ENCODE measurements at places on chromosomes 1 and 21. TPM values are rescaled to one million over a fixed set of nuclear protein-coding genes. Genes with fewer than 3 reads are reported as not detected.

- H3K4me1 ChIP-seq: no peaks in the 10 kb centered on the region
- H3K27me3 ChIP-seq: no peaks in the 10 kb centered on the region
- H3K4me3 ChIP-seq: no peak overlapping the region
These were observed 22.9 kb upstream of the VPS13D start for GRCh38 chr1:12206792-12207424.

GRCh38 chr1:98454666-98455065 is 206.9 kb upstream of the SNX7 start:
- no peaks in the 10 kb centered on the region for H3K36me3 ChIP-seq
- H3K4me3 ChIP-seq: no peak overlapping the region
- DNase-seq: no peak

- H3K27me3 ChIP-seq: no peaks in the 10 kb centered on the region
- H3K27ac ChIP-seq: no peak overlapping the region
- no peak for DNase-seq
- no peaks in the 10 kb centered on the region for H3K4me1 ChIP-seq
- H3K4me3 ChIP-seq: no peak overlapping the region
These were observed 125.3 kb downstream of the SIPA1L2 start for GRCh38 chr1:232504651-232505050.

- no peak overlapping the region for H3K4me3 ChIP-seq
- H3K4me1 ChIP-seq: no peaks in the 10 kb centered on the region
- H3K27me3 ChIP-seq: no peaks in the 10 kb centered on the region
- H3K27ac ChIP-seq: no peak overlapping the region
These were observed 85.9 kb downstream of the CENPF start for GRCh38 chr1:214688891-214689290.

GRCh38 chr1:204854286-204854685 is 16.4 kb upstream of the NFASC start:
- H3K27me3 ChIP-seq: no peaks in the 10 kb centered on the region
- H3K36me3 ChIP-seq: no peaks in the 10 kb centered on the region
- H3K4me1 ChIP-seq: no peaks in the 10 kb centered on the region
- no peak for DNase-seq

DNA sequence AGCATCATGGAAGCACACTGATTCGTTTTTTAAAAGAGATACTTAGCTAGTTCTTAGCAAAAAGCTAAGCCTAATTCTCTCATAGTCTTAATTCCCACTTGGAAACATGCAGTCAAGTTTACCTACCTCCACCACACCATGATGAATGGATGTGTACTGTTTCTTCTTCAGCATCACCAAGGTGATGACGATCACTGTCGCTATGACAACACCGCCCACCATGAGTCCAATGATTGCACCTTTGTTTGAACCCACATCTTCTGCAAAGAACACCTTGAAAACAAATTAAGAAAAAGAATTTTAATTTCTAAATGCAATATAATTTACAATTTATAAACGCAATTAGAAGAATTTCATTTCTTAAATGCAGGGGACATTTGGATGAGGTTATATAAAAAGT is 156.8 kb downstream of the GABPA start:
- no peak for DNase-seq
- no peak overlapping the region for H3K4me3 ChIP-seq
- no peaks in the 10 kb centered on the region for H3K36me3 ChIP-seq

DNA sequence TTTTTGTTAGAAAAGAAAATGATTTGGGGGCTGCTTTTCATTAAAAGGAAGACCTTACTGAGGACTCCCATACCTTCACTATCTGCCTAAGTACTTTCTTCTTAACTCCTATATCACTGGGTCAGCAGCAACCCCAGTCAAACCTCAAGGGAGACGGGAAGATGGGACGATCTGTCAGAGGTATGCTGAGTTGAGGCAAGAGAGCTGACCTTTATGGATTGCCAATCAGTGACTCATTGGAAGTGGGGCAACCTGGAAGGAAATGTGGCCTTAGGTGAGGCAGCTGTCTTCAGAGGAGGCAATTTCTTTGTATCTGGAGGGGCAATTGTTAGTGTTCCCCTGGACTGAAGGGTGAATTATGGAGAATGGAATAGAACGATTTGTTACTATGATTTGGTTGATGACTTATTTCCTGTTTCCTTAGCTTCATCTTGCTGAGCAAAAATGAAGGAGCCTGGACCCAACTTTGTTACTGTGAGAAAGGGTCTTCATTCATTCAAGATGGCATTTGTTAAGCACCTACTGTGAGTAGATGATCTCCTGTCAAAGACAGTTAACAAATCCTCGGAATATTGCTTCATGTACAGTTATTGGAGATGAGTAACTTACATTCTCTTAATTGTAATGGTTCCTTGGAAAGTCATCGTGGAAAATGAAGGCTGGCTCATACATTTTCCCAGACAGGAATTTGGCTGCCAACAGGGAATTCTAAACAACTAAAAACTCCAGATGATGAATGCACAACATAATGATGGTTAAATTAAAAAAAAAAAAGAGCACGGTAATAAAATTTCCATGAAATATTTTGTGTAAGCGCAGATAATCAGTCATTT is 134.7 kb upstream of the KCNJ15 start:
- H3K4me1 ChIP-seq: no peaks in the 10 kb centered on the region
- no peak overlapping the region for H3K27ac ChIP-seq
- no peaks in the 10 kb centered on the region for H3K36me3 ChIP-seq

DNA sequence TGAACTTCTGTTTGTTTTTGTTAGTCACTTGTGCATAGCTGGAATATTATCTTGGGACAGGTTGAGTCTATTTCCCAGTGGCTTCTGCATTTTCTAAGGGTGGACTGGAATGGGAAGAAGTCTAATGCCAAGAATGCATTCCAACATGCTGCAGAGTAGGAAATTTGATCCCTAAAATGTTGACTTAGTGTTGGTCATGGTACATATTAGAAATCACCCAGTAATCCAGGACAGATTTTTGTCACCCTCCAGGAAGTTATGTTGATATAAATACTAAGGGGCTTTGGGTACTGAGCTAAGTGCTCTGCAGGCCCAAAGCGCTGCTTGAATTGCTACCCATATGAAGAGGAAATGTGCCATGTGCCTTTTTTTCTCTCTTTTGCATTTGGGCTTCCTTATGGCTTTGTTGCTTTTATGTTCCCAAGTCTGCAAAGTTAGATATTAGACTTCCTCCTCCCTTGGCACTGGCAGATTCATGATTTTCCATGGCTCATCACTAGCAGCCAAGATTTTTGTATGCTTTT is 10.0 kb downstream of the ARID1A start:
- peak overlapping the region; percentile 62 for H3K27ac ChIP-seq
- no peak for DNase-seq
- no peak overlapping the region for H3K4me3 ChIP-seq
- peaks cover 44% of the 10 kb centered on the region for H3K4me1 ChIP-seq
- no peaks in the 10 kb centered on the region for H3K27me3 ChIP-seq
- H3K36me3 ChIP-seq: no peaks in the 10 kb centered on the region

GRCh38 chr1:57019236-57019839 is 53.5 kb upstream of the C8B start:
- H3K27me3 ChIP-seq: no peaks in the 10 kb centered on the region
- no peak overlapping the region for H3K4me3 ChIP-seq
- H3K36me3 ChIP-seq: no peaks in the 10 kb centered on the region
- H3K4me1 ChIP-seq: no peaks in the 10 kb centered on the region
- no peak overlapping the region for H3K27ac ChIP-seq

DNA sequence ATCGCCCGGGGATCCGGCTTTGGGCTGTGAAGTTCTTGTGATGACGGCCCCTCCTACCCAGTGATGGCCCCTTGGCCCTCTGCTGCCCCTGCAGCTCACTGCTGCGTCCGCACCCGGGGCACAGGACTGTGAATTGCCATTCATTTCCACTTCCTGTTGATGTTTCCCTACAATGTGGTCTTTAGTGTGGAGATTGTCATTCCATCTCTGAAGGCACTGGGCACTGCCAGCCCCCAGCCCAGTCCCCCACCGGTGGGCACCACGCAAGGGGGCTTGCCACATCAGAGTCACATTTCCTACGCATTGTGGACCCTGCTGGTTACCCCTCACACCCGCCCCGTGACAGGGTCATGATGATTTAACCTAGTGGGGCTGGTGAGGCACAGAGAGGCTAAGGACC is 2.5 kb upstream of the MX2 start:
- H3K4me3 ChIP-seq: no peak overlapping the region
- H3K27me3 ChIP-seq: no peaks in the 10 kb centered on the region
- no peaks in the 10 kb centered on the region for H3K4me1 ChIP-seq
- DNase-seq: no peak

DNA sequence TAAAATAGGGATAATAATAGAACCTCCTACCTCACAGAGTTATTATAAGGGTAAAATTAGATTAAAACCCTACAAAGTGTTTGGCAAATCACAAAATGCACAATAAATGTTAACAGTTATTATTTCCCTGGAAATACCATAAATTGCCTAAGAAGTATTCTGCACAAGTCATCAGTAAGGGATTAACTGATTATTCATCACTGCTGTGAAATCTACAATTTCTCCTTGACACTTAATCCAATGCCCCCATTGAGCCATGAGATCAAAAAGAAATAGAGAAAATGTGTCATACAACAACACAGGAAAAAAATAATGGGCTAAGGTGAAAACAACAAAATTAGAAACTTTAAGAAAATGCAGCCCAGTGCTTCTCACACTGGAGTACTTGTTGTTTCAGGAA is 6.7 kb upstream of the SEC16B start:
- H3K27ac ChIP-seq: no peak overlapping the region
- H3K36me3 ChIP-seq: no peaks in the 10 kb centered on the region
- H3K4me3 ChIP-seq: no peak overlapping the region
- DNase-seq: no peak

DNA sequence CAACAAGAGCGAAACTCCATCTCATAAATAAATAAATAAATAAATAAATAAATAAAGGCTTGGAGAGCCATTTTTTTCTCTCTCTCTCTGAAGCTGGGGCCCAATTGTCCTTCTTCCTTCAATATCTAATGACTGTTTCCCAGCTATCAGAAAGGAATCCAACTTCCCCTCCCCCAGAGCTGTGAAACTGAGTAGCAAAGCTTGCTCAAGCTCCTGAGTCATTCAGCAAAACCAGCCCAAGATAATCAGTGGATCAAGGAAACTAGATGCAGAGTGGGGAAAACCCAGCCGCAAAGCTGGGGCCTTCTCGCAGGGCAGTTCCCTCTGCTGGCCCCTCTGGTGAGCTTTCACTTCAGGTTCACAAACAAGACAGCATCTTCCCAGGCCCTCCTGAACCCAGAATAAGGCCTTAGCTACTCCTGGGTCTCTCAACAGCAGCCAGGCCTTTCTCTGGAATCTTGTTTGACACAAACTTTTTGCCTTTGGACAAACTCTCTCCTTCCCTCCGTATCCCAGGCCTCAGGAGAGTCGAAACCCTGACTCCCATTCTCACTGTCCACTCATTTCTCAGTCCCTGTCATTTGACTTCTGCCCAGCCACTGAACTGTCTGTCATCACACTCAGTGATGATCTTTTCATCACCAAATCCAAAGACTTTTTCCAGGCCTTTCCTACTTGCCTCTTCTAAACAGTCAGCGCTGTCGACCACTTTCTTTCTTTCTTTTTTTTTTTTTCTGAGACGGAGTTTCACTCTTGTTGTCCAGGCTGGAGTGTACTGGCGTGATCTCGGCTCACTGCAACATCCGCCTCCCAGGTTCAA is 18.0 kb upstream of the PTP4A2 start:
- H3K4me1 ChIP-seq: peaks cover 21% of the 10 kb centered on the region
- H3K27me3 ChIP-seq: no peaks in the 10 kb centered on the region
- peak overlapping the region; percentile 87 for H3K27ac ChIP-seq
- H3K4me3 ChIP-seq: no peak overlapping the region
- H3K36me3 ChIP-seq: no peaks in the 10 kb centered on the region
- peak; percentile 95 for DNase-seq

GRCh38 chr1:182614796-182615454 is 10.7 kb upstream of the RGS16 start:
- no peaks in the 10 kb centered on the region for H3K27me3 ChIP-seq
- H3K27ac ChIP-seq: peak overlapping the region; percentile 87
- peak; percentile 88 for DNase-seq
- no peaks in the 10 kb centered on the region for H3K36me3 ChIP-seq
- H3K4me1 ChIP-seq: peaks cover 11% of the 10 kb centered on the region

- no peaks in the 10 kb centered on the region for H3K27me3 ChIP-seq
- H3K4me1 ChIP-seq: no peaks in the 10 kb centered on the region
- DNase-seq: peak; percentile 14
- H3K36me3 ChIP-seq: no peaks in the 10 kb centered on the region
- no peak overlapping the region for H3K27ac ChIP-seq
- no peak overlapping the region for H3K4me3 ChIP-seq
These were observed 329.2 kb downstream of the TGFB2 start for GRCh38 chr1:218674280-218674773.

DNA sequence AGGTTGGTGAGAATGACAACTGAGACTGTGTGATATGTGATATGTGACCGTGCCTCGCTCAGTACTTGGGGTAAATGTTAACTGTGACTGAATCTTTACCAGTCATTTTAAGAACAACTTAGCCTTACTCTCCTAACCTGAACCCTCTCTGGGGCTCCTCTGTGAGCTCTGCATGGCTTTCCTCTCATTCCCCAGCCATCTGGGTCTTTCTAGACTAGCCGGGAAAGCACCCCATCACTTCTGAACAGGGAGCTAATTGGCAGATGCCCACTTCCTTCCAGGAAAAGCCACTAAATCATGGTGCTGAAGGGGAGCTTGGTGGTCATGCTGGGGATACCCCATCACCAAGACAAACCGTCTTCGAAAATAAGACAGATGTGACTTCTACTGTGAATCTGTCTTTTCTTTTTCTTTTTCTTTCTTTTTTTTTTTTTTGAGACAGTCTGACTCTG is 16.5 kb upstream of the FOXO6 start:
- H3K4me3 ChIP-seq: no peak overlapping the region
- H3K36me3 ChIP-seq: no peaks in the 10 kb centered on the region
- no peak overlapping the region for H3K27ac ChIP-seq
- H3K4me1 ChIP-seq: no peaks in the 10 kb centered on the region
- DNase-seq: no peak

GRCh38 chr1:150560576-150561253 is 11.5 kb downstream of the ADAMTSL4 start:
- no peaks in the 10 kb centered on the region for H3K27me3 ChIP-seq
- H3K4me3 ChIP-seq: no peak overlapping the region
- H3K36me3 ChIP-seq: no peaks in the 10 kb centered on the region
- H3K4me1 ChIP-seq: peaks cover 55% of the 10 kb centered on the region
- peak; percentile 93 for DNase-seq
- H3K27ac ChIP-seq: peak overlapping the region; percentile 100

GRCh38 chr1:42173155-42173933 is 8.8 kb upstream of the GUCA2A start:
- peak; percentile 56 for DNase-seq
- H3K27me3 ChIP-seq: no peaks in the 10 kb centered on the region
- H3K27ac ChIP-seq: peak overlapping the region; percentile 79
- H3K4me1 ChIP-seq: peaks cover 21% of the 10 kb centered on the region

GRCh38 chr21:33544451-33545195 is 1.8 kb downstream of the SON start:
- DNase-seq: no peak
- peaks cover 47% of the 10 kb centered on the region for H3K4me1 ChIP-seq
- H3K4me3 ChIP-seq: peak overlapping the region; percentile 56
- H3K36me3 ChIP-seq: peaks cover 33% of the 10 kb centered on the region
- no peaks in the 10 kb centered on the region for H3K27me3 ChIP-seq
- no peak overlapping the region for H3K27ac ChIP-seq

Gene GJA9
- not detected for total RNA-seq

Gene CRYAA
- total RNA-seq: not detected

Gene SPATA46
- total RNA-seq: not detected

Gene S100A2
- 1.1 TPM for total RNA-seq

Gene LCE1D
- not detected for total RNA-seq

Gene DSCAM
- 0.11 TPM for total RNA-seq

Gene AUNIP
- total RNA-seq: 0.68 TPM

Gene SH2D5
- 0.54 TPM for total RNA-seq

Gene DIPK1A
- total RNA-seq: 2.8 TPM

Gene PTPN22
- total RNA-seq: 3.0 TPM

Gene SYT2
- total RNA-seq: 0.44 TPM

Gene CR1
- 35.5 TPM for total RNA-seq

Gene TNFRSF18
- total RNA-seq: not detected

Gene VSIG8
- total RNA-seq: not detected

Gene WNT9A
- total RNA-seq: 2.1 TPM

All from adrenal gland (tissue), 19 donors.